G401 (cell line): ENCODE measurements at places on chromosomes 7 and 10. TPM values are rescaled to one million over a fixed set of nuclear protein-coding genes. Genes with fewer than 3 reads are reported as not detected.

- DNase-seq, result no peak
Measured at GRCh38 chr10:110356628-110357245, 52.0 kb upstream of the SMNDC1 start.

DNA sequence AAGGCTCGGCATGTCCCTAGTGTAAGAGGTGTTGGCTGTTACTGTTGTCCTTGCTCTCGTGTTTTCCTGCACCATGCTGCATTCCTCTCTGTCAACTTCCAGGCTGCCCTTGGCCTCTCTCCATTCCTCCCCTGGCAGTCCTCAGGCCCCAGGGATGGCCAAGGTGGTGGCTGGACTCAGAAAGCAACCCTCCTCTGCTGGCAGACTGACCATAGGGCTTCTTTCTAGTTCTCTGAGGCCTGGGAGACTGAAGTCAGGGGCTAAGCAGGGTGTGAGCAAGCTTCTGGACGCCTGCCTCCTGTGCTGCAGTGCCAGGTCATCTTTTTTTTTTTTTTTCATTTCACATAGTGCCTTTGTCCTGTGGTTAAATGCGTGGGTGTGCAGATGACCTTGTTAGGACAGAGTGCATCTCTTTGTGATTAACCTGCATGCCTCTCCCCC lies 72.0 kb downstream of the GOLGA7B start:
- peak; percentile 82 for DNase-seq

XRCC2 gene
- 3.7 and 6.9 TPM in 2 replicates for total RNA-seq

SLC39A12 gene
- not detected in 2 replicates for total RNA-seq

DNA sequence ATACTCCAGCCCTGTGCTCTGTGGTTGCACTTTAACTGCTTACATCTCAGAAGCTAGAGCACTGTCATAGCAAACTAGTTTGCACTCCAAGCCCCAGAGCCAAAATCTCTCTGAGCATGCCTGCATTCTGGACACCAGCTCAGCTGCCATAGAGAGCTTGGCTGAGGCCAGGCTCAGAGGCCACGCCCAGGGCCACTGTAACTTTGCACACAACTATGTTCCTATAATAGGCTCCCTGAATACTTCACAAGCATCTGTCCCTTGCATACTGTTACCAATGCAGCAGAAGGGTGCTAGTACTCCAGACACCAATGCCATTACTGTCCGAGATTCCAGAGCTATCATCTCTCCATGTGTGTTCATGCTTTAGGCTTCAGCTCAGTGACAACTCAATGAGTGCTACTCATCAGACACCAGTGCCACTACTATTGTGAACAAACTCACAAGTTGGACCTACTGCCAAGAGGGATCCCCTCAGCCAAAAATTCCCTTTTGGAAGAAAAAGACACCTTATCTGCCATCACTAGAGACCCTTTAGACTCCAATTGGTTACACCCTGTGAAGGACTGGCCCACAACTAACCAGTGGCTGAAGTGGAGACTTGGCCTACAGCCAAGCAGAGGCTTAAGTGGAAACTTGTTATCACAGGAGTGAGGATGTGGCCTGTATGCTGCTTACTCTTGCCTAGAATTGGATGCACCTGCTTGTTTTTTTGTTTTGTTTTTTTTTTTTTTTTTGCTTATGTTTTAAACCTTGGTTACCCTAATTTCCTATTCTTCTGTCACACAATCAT lies 211.6 kb upstream of the MAGI2 start:
- no peak for DNase-seq

DNA sequence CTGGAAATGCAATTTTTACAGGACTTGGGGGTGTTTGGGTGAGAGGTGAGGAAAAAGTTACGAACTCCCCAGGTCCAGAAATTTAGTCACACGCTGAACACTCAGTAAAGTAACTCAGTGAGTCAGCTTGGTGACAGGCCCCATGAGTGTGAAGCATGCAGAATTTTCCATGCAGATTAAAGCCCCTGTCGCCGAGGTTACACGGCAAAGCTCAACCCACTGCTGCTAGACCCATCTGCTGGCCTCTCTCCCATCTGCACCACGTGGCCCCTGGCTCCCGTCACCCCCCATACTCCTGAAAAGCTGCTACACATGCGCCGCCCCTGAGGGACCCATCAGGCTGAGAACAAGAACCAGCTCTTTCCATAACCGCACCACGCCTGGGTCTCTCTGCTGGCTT lies 7.0 kb upstream of the MMP21 start:
- DNase-seq, result no peak

OR2A5 gene
- not detected in 2 replicates for total RNA-seq

GRCh38 chr10:124349231-124349995 lies 69.3 kb downstream of the OAT start:
- DNase-seq, result peak; percentile 6

DNA sequence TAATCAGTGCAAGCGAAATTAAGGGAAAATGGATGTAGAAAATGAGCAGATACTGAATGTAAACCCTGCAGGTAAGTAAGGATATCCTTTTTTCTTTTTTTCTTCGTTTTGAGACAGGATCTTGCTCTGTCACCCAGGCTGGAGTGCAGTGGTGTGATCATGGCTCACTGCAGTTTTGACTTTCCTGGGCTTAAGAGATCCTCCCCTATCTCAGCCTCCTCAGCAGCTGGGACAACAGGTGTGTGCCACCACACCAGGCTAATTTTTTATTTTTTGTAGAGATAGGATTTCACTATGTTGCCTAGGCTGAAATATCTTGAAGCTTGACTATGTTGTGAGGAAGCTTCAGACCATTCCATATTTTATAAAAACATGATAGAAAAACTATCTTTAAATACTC lies 4.3 kb downstream of the PDCD4 start:
- no peak for DNase-seq

GRCh38 chr7:2659556-2660358 lies 28.0 kb downstream of the TTYH3 start:
- peak; percentile 76 for DNase-seq

ANKRD61 gene
- 0.54 TPM in 1 of 2 replicates, not detected in the other for total RNA-seq

DNA sequence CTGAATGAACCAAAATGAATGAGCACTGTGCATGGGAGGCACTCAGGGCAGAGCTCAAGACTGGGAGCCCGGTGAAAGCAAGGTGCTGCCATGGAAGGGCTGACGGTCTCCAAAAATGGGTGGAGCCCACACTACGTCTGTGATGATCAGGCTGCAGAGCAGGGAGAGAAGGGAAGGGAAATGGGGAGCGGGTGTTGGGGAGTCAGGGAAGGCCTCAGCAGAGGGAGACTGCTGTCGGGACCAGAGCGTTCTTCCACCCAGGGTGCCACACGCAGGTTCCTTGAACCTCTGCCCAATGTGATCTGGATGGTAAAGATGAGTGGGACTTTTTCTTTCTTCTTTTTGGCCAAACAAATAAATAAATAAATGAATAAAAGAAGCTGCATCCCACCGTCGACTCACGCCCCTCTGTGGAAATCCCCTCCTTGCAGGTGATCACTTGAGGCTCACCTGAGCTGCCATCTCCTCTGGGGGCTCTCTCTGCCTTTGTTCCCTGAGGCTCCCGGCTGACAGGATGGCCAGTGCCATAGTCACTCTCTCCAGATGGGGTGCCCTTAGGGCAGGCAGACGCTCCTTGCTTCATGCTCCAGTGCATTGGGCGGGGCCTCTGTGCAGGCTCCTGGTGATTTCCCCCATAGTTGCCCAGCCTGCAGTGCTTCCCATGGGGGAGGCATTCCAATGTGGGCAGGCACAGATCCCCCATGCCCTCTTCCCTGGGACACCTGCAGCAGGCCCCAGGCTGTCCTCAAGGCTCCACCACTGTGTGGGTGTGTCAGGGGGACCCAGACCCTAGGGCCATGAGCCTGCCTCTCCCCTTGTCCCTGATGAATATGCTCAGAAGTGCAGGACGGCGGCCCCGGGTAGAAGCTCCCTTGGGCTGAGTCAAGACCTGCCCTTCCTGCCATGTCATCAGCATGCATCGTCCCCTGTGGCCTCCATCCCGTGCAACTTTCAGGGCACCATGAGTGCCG lies 131.8 kb downstream of the PTPN20 start:
- no peak for DNase-seq
